Anterior cingulate cortex (tissue), 58 donors: ENCODE measurements at places on chromosomes 6 and 20.

DNA sequence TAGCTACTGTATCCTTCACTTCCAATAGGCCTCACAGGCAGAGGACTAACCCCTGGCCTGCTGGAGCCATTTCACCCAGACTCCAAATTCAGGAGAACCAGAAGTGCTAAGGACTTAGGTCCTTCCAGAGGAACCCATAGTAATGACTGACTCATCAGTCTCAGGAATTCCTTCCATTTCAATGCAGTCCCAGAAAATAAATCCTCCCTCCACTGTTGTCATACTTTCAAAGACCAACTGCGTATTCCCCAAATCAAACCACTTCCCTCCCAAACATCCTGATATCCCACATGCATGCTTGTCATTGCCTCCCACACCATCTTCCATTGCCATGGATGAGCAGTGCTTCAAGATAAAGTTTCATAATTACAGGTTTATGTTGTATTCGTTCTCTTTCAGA lies 31.8 kb upstream of the NT5E start:
- DNase-seq, result no peak

DNA sequence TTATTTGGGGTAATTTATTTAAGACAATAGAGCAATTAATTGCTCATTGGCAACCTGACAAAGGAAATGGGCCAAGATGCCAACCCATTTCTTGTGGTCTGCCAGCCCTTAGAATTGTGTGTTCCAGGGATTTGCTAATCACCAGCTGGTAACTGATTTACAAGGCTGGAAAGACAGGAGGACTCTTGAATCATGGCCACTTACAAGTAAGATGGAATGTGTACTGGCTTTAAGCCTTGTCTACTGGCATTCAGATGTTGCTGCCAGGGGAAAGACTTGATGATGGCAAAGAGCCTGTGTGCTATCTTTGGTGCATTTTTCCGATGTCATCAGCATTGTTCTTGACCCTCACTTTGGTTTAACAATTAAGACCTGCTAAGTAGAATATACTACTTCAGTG lies 91.0 kb downstream of the BCKDHB start:
- DNase-seq, result no peak

- no peak for DNase-seq
These were observed 26.6 kb downstream of the PREX1 start for GRCh38 chr20:48801197-48801596.

- peak; percentile 20 for DNase-seq
These were observed 133.0 kb downstream of the GPX5 start for GRCh38 chr6:28658475-28659249.

GRCh38 chr6:34585512-34586061 lies 29.5 kb upstream of the SPDEF start:
- no peak for DNase-seq

- no peak for DNase-seq
These were observed 584.8 kb downstream of the HDGFL1 start for GRCh38 chr6:23154159-23154558.

DNA sequence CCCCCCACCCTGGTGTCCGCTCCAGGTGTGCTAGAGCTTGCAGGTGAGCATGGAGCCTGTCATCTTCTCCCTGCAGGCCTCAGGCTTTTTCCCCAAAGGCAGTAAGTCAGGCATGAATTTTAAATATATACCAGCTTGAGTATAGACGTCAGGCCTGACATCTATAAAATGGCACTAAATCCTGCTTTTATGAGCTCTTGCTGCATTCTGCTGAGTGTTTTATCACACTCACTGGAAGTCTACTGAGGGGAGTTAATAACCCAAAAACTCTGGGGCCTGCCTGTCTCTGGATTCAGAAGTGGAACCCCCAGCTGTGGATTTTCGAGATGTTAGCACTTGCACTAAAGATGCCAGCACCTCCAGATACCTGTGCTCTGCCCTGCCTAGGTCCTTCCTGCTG lies 133.4 kb upstream of the TOP1 start:
- no peak for DNase-seq

DNA sequence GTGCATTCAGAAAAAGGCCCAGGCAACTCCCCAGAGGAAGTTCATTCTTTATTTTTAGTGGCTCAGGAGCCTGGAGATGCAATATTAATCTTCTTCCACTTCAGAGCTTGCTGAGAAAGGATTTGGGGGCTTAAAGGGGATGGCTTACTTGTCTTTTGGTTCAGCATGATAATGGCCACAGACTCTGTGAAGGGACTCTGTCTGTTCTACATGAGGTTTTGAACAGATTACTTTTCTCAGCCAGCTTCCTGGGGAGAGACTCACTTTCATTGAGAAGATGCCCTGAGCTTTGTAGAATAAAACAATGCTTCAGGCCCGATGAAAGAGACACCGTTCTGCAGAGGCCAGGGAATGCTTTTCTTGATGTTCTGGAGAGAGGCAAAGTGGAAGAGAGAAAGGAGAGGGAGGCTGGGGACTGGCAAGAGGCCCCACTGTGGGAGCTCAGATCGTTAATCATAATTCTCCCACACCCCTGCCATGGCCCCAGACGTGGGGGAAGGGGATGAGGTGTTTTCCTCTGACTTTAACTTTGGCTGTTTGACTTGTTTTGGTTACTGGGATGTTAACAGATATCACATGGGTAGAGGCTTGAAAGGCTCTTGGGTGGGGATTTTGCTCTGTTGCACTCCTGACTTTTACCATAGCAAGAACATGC lies 19.1 kb downstream of the SCP2D1 start:
- DNase-seq, result no peak

DNA sequence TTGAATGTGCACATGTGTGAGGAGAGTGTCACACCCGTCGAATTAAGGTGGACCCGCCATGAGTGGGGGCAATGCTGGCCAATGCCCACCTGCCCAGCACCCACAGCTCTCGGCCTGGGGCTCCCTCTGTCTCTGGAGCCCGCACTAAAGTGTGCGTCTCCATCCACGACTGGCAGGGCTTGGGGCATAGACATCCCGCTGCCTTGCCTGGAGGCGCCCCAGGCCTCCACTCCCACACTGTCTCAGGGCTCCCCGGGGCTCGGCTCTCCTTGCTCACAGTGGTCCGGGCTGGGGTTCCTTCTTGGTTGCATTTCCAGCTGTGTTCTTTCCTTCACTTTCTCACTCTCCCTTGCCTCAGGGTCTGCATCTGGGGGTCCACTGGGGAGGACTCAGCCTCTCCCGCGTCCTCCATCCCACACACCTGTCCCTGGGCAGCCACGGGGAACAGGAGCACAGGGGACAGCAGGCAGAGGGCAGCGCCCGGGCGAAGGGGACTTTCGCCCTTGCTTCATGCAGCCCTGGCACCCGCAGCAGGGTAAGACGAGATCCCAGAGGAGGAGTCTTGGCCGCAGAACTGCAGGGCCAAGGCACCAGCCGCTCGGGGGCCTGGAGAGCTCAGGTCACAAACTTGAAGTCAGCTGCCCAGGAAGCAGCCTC lies 20.1 kb upstream of the MRGBP start:
- DNase-seq, result no peak

DNA sequence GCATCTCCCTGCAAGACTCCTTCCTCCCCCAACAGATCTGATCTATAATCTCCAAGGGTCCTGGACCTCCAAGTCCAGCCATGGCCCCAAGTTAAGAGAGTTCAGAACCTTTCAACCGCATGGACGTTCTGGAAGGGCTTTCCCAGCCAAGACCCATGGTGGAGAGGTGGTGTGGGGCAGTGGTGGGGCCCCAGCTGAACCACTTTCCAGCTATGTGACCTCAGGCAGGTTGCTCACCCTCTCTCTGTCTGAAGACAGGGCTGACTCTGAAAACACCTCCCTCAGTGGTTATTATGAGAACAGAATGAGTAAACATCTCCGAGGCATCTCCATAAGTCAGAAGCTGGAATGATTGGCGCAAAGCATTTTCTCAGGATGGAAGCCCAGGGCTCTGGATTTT lies 887 bp downstream of the CLPS start:
- DNase-seq, result no peak

DNA sequence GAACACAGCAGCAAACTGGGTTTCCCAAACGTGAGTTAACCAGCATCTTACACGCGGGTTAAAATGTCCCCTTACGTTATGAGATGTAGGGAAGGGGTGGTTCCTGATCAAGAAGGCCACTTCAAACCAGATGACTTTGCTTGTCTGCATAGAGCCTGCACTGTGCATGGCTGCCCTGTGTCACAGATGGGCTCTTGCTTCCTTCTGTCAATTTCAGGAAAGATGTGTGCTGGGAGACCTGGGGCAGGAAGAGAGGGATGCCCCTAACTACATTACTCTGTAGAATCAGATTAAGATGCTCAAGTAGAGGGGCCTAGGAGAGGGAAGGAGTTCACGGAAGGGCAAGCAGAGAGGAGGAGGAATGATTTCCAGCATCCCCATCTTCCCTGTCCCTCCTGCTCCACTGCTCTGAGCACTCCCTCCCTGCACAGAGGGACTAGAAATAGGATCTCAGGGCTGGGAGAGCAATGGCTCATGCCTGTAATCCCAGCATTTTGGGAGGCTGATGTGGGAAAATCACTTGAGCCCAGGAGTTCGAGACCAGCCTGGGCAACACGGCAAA lies 63.5 kb upstream of the ZMYND8 start:
- no peak for DNase-seq

DNA sequence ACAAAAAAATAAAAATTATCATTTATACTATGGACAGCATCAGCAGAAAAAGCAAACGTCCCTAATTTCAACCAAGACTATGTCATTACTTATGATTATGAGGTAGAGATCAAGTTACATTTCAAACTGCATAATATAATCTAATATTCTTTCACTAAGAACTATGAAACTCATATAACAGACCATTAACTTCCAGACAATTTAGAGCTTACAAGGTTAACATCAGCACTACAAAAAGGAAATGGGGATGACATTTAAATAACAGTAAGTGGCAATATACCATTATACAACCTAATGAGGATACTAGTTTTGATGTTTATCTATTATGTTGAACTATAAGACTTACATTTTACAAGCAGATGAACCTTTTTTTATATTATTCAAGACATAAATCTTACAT lies 261.0 kb upstream of the THEMIS start:
- DNase-seq, result no peak

DNA sequence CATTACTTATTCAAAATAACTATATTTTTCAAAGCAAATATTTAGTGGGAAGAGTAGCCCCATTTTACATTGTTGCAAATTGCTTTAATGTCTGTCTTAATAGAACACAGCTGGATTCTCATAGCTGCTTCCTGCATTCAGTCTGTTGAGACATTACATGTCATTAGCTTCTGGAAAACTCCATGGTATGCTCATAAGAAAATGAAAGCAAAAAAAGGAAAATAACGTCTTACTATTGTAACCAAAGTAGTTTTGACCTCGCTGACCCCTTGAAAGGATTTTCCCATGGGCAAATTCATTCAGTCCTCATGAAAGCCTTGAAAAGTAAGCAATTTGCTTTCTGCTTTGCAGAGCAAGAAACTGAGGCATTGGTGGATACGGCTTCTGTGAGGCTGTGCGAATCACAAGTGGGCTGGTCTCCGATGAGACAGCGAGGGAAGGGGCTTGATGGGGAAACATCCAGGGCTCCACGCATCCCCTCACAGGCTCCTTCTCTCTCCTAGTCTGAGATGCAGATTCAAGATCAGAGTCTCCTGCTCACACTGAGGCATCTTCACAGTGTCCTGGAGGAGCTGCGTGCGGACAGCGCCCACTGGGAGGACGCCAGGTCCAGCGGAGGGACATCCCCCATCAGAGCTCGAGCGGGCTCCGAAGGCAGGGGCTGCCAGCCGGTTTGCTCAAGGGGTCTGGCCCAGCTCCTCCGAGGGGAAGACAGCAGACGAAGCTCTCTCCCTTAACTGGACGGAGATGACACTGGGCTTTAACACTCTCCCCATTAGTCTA lies 3.3 kb downstream of the C20orf202 start:
- DNase-seq, result no peak

- DNase-seq, result no peak
These were observed 18.7 kb upstream of the TOP1 start for GRCh38 chr20:41009946-41010345.

DNA sequence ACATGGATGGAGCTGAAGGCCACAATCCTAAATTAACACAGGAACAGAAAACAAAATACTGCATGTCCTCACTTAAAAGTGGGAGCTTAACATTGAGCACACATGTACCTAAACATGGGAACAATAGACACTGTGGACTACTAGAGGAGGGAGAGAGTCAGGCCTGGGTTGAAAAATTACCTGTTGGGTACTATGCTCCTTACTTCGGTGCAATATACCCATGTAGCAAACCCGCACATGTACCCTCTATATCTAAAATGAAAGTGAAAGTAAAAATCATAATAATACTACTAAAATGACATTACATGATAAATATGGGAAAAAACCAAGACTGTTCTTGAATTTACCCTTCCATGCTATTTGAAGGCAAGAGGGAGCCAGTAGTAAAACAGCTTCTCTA lies 1273.8 kb upstream of the ADGRB3 start:
- DNase-seq, result no peak

GRCh38 chr6:116450185-116450710 lies 10.9 kb upstream of the CALHM6 start:
- DNase-seq, result no peak

GRCh38 chr20:22924949-22925612 lies 110.0 kb upstream of the SSTR4 start:
- DNase-seq, result no peak

GRCh38 chr6:166572370-166573261 lies 13.9 kb downstream of the RAMACL start:
- no peak for DNase-seq

- DNase-seq, result no peak
These were observed 19.4 kb downstream of the SYNDIG1 start for GRCh38 chr20:24488800-24489175.

DNA sequence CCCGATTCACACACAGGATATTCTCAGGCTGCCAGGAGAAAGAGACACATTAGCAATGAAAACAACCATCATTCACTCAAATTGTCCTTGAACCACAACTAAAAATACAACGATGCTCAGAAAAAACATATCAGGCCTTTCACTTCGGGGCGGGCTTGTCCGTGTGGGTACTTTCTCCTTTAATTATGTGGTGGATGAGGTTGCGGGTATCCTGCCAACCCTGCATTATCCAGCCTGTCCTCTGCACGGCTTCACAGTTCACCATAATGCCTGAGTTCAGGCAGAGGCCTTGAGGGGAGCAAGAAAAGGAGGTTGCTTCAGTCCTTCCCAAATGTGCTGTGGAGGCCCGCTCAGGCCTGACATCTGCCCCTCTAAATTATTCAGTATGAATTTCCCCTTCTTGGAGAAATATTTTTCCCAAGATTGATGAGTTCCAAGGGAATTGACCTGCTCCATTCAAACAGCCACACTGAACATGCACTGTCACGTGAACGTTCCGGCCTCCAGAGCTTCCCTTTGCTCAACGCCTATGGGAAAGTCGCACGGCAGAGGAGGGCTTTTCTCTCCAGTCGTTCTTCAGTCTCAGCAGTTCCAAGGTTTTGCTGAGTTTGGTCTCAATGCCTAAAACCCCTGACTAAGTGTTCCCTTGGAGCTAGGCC lies 70.3 kb downstream of the MYLK4 start:
- no peak for DNase-seq

DNA sequence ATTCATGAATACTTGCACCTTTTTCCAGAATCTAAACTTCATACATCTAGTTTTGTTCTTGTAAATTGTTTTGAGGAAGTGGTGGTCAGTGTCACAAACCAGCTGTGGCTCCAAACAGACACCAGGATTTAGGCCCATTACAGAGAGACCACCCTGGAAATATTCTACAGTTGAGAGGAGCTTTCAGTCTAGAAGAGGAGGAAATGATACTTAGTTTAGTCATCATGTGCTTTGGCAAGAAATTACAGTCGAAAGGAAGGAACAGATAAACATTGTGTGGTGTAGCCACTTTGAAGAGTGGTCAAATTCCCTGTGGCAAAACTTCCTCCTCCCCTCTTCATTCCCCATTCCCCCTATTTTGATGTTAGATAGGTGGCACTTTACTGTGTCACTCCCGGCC lies 15.7 kb downstream of the DCBLD1 start:
- DNase-seq, result no peak
